Myocyte (in vitro differentiated cells): ENCODE measurements at places on chromosomes 7 and 10. TPM values are rescaled to one million over a fixed set of nuclear protein-coding genes. Genes with fewer than 3 reads are reported as not detected.
A peak's percentile ranks its signal among the peaks of the same experiment; 100 is the strongest.

LHFPL3 gene
- not detected in 2 replicates for total RNA-seq

ITIH5 gene
- total RNA-seq: not detected in 2 replicates

DNA sequence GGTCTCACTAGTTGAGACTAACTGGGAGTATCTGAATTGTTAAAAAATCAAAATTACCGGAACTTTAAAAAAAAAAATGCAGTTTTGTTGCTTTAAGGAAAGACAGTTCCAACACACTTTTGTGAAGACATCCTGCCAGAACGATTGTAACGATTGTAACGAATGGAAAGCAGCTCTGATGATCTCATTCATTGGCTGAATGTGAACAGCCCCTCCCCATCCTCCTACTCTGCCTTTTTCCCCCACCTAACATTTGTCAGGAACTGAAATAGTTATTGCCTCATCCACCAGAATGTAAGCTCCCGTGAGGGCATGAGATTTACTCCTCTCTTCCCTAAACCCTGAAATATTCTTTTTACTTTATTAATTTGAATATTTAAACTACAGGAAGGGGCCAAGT lies 23.1 kb upstream of the ZC3HAV1L start:
- peak; percentile 28 for DNase-seq

ELMO1 gene
- 0.13 and 0.16 TPM in 2 replicates for total RNA-seq

DNA sequence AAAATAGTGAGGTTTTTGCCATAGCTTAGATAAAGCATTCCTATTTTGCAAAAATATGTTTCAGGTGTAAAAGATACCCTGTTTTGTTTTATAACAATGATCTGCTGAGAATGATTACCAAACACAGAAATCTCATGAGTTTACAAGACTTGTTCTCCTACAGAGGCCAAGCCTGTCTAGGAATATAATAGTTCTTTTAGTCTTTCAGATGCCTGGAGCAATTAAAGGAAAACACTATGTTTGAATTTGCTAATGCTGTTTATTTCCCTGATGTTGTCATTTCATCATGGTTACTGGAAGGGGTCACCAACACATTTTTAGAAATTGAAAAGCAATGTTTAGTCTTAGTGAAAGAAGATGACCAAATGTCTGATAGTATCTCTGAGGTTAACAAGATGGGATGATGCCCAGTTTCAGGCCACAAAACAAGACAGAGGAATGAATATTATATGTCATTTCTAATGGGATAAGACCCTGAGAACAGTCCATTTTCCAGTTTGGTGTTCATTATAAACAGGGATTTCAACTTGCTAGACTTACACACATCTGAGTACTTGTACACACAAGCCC lies 559.9 kb downstream of the INHBA start:
- DNase-seq: no peak

SGMS1 gene
- total RNA-seq: 23.7 and 44.0 TPM in 2 replicates

PITX3 gene
- 11.6 and 18.1 TPM in 2 replicates for total RNA-seq
